ENCODE measurements at places on chromosomes 6 and 20.

DNA sequence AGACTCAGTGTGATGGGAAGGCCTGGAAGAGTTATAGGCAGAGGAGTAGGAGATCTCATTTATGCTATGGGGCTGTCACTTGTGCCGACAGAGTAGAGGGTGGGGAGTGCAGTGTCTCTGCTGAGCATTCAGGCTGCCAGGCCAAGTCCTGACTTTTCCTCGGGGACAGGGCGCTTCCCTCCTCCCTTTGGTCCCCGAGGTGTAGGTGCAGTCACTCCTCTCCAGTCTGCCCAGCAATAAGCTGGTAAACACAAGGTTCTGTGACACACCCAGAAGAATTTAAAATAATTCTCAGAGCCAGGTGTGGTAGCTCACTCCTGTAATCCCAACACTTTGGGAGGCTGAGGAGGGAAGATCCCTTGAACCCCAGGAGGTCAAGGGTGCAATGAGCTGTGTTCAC, 109.4 kb downstream of the CRYBG1 start:
- DNase-seq, result no peak

DNA sequence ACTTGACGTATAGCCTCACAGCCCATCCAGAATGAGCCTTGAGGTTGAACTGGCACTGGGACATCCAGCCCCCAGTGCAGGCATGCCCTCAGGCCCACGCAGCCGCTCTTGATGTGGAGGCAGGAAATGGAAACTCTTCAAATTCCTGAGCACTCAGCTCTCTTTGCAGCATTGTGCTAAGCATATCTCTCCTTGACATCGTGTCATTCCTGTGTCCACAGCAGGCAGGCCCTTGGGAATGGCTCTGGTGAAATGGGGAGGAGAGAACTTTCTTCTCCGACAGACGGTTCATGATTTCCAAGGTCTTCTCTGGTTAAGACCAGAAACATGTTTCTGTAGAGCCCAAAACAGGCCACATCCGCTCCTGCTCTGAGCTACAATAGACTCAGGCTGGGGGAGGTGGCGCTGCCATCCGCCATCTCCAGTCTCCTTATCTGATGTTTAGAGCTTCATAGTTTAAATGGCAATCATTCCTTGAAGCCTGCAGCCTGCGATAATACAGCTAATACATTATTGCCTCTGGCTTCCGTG, 248.8 kb downstream of the CDH4 start:
- DNase-seq, result no peak

GRCh38 chr6:121597654-121598053, 162.2 kb downstream of the GJA1 start:
- no peak for DNase-seq

DNA sequence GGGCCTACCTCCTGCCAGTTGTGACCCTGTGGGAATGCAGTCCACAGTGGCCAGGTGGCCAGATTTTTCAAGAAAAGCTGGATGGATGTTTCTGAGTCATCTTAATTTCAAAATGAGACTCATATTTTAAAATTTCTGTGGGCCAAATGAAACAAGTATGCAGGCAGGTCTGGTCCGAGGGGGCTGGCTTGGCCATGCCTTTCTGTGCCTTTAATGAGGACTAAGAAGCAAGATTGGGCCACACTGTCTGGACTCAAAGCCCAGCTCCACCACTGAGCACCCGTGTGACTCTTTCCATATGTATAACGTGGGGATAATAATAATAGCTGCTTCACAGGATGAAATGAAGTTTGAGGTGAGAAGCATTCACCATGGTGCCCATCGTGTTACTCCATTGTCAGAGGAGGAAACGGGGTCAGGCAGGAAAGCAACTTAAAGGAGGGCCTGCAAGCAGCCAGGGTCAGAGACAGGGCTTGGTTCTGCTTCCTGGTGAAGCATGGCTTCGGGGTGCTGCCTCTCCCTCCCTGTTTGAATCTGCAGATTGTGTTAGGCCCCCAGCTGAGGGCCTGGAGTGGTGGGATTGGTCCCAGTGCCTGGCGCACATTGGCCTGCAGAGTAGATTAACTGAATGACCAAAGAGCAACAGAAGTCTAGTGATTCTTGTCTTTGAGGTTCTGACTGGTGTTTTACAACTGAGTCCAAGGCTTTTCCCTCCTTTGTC, 3.8 kb downstream of the SOX12 start:
- no peak for DNase-seq

DNA sequence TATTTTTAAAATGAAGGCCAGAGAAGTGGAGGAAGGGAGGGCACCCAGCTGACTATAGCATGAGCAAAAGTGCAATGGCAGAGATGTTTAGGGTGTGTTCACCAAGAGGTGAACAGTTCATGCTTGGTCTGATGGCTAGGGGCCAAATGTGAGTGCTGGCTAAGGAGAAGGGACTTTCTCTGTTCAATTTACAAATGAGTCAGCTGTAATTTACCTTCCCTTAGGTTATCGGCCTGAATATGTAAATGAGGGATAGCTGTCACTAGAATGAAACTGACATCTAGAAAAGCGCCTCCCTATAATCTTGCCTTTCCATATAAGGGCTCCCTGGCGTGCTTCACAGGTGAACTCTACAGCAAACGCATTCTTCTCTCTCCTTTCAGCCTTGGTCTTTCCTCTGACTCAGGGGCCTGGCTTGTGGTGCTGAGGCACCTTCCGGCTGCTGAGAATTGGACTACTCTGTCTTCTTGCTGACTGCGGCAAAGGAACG, 114.7 kb upstream of the BACH2 start:
- no peak for DNase-seq

- no peak for DNase-seq
Observed at GRCh38 chr6:49453221-49453620, 9.8 kb downstream of the MMUT start.

GRCh38 chr6:11854408-11855165, 76.0 kb upstream of the ADTRP start:
- no peak for DNase-seq

GRCh38 chr6:37236921-37237320, 20.7 kb upstream of the TBC1D22B start:
- no peak for DNase-seq

GRCh38 chr20:45629496-45630100, at the start of gene WFDC10A:
TSS of gene WFDC10A (plus strand) at chr20:45629739. CDS start at chr20:45629814, 75 bp downstream.
- DNase-seq, result no peak
